ENCODE measurements at places on chromosomes 2 and 18.

DNA sequence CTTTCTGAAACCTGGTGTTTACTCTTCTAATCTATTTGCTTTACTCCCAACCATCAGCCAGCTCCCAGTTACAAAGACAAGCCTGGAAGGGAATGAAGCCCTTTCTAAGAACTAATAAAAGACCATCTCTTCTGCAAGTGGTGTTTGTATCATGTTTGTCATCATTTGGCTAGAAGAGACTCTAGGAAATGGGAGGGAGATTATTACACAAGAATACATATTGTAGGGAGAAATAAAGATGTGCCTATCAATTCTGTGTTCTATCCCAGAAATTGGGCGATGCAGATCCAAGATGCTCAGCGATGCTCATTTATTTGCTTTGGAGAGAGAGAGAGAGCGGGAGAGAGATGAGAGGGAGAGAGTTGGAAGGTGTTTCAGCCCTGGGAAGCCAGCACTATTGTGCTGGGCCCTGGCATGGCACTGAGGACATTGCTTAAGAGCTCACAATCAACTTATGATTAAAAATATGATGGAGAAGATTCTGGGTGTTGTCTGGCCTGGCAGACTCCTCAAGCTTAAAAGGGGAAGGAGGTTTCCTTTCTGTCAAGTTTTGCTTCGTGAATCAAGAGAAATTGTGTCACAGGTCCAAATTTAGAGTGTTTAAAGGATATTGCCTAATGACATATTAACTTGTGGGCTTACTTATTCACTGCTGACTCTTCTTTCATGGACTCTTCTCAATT is 41.8 kb upstream of the AFF3 start:
- no peak for DNase-seq

DNA sequence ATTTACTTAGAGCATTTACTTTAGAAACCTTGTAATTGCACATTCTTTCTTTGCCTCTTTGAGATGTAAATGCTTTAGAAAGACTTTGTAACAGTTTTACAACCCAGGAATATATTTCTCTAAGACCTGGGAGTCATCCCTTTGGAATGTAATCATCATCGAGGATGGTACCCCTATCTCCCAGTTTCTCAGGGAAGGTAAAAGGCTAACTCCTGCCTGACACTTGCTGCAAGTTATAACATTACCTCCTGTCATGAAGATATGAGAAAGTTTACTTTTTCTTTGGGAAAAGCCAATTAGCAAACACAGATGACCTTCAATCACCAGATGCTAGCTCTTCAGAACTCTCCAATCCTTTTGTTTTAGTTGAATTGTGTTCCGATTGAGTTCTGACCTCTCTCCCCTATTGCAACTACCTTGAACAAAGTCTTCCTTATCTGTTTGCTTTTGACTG is 420.3 kb upstream of the FSIP2 start:
- DNase-seq = no peak

- no peak for DNase-seq
These were observed 7.2 kb downstream of the PCARE start for GRCh38 chr2:29066997-29067605.

DNA sequence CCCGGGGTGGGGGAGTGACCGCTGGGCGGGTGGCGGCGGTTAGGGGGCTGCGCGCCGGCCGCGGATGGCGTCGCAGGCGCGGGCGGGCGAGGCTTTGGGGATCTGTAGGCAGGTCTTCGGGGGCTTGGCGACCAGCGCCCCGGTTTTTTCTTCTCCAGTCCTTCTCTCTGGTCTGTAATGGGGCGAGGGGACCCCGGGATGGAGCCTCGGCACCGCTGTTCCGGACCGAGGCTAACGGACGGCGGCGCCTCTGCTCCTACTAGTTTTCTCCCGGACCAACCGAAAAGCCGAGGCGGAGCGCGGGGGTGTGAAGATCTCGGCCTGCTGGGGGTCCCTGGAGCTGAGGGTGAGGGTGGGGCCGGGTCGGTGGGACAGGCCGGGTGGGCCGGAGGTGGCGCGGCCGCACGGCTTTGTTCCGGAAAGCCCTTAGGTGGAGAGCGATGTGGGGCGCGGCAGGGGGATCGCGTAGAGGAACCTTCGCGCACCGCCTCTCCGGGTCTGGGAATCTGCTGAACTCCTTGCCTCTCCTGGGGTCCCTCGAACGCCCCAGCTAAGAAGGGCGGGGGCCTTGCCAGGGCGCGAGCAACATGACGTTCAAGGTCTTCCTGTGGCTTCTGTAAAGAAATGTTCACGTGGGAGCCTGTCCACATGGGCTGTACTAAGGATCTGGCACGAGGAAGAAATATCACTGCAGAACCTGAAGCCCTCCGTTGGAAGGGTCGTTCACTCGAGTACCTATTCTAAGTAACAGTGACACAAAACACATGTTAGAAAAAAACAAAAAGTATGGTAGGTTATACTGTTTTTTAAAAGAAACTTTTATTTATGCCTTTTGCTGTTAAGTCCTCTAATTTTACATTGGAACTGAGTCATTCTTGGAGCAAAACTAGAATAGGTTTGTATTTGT is 861 bp downstream of the SLC39A10 start:
- DNase-seq = peak; percentile 42

DNA sequence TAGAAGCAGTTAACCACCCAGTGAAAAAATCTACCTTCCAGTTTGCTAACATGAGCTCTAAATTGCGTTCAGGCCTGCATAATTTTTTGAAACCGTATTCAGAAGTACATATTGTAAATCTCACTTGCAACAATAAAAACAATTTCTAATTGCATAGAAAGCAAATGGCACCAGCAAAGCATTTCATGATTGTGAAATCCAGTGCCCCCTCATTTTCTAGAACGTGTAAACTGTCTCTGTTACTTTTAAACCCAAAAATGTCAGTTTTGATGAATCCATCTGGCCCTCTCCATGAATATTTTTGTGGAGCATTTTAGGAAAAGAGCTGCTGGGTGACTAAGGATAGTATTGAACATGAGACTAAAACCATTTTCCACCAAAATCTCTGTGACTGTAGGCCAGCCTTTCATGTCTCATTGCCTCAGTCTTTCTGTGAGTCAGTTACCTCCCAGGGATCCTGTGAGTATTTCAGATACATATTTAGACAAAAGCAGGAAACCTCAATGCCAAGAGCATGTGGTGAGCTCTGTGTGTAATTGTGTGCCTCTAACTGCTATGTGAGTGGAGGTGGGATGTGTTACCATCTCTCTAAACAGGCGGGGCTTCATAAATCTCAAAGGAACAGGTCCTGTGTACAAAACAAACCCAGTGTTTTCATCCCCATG is 477.8 kb upstream of the DCC start:
- DNase-seq = no peak

DNA sequence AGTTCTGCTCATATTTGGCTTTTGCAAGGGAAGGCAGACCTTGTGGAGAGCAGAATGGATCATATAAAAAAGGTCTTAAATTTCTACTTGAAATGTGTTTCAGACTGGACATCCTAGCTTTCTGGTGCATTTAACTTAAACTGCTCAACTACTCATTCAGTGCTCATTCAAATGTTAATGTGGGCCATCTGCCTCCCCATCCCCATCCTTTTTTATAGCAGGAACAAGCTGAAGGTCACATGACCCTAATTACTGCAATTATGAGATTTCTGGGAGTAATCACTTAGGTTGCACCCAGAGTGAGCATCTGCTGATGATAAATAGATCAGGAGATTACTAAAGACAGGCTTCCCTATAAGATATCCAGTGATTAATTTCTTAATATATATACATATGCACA is 96.1 kb downstream of the MAP2 start:
- DNase-seq = no peak

DNA sequence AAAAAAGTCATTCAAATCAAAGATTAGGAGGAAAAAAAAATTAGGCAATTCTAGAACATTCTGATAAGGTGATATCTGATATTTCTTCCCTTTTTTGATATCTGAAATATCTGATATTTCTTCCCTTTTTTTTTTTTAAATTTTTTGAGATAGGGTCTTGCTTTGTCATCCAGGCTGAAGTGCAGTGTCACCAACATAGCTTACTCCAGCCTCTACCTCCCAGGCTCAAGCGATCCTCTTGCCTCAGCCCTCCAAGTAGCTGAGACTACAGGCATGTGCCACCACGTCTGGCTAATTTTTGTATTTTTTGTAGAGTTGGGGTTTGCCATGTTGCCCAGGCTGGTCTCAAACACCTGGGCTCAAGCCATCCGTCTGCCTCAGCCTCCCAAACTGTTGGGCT is 33.9 kb downstream of the MEX3C start:
- no peak for DNase-seq
